ENCODE measurements at places on chromosomes 6 and 20. TPM values are rescaled to one million over a fixed set of nuclear protein-coding genes. Genes with fewer than 3 reads are reported as not detected.

DNA sequence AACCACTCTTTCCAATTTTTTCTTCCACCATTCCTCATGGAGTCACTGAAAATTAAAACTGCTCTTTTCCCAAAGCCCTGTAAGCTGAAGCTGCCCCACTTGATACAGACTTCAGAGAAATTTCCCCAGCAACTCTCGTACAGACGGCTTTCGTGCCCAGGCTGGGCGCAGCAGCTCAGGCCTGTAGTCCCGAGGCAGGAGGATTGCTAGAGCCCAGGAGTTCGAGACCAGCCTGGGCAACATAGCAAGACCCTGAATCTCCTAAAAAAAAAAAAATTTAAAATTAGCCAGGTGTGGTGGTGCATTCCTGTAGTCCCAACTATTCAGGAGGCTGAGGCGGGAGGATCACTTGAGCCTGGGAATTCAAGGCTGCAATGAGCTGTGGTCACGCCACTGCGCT lies 6.6 kb downstream of the PPDPF start:
- no peak for DNase-seq

GRCh38 chr6:39686976-39687375 lies 38.2 kb downstream of the KIF6 start:
- no peak for DNase-seq

DNA sequence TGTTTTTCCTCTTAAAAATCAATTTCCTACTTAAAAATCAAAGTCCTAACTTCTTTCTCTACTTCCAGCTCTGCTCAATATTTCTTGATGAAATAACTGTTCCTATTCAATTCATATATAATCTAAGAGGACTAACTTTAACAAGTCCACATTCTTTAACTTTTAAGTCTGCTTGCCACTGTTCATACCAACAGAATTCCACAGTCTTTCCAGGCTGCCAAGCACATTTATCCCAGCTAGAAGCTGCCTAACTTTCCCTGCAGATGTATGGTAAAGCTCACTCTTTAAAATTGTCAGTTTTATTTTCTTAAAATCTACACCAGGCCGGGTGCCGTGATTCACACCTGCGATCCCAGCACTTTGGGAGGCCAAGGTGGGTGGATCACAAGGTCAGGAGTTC lies 11.5 kb downstream of the CALHM6 start:
- DNase-seq, result peak; percentile 43

GRCh38 chr6:51129043-51129442 lies 310.4 kb downstream of the TFAP2B start:
- no peak for DNase-seq

GRCh38 chr20:45323731-45324130 lies 15.6 kb upstream of the MATN4 start:
- DNase-seq, result no peak

GRCh38 chr6:25089442-25089841 lies 153.7 kb upstream of the RIPOR2 start:
- no peak for DNase-seq

GRCh38 chr6:90222724-90223198 lies 73.9 kb downstream of the BACH2 start:
- no peak for DNase-seq

DNA sequence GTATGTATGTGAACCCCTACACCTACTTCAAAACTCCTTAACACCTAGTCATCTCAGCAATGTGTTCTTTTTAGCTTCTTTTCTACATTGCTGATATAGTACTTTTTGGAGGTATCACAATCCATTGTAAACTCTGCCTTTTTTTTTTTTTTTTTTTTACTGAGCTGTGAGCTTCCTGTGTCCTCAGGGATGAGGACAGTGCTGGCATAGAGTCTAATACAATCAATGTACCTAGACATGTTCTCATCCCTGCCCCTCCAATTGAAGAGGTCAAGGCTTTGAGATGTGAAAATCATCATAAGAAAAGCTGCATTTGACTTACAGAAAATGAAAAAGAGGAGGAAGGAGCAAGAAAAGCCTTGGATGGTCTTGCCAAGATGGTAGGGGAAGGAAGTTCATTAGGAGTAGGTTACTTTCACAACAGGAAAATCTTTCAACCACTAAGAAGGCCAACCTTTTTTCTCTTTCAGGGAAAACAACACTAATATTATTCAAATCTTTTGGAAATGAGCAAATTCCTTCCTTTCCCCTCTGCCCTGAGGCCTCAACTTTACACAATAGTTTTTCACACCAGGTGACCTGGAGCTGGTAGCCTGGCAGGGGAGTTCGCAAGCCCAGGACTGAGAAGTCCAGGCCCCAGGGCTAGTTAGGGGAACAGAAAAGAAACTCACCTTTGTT lies 2.8 kb upstream of the JARID2 start:
- DNase-seq, result no peak

- no peak for DNase-seq
Measured at GRCh38 chr6:12051861-12052368, 39.8 kb downstream of the HIVEP1 start.

- DNase-seq, result peak; percentile 100
Measured at GRCh38 chr6:37244430-37245310, 12.9 kb upstream of the TBC1D22B start.

The HTR1B gene
- total RNA-seq, result under 0.01 TPM

The AIF1 gene
- total RNA-seq, result not detected

Data from fibroblast of the aortic adventitia (primary cell).